Urinary bladder (tissue), 4 donors: ENCODE measurements at places on chromosomes 16 and 17.

- DNase-seq, result no peak
These were observed 112.9 kb upstream of the HAS3 start for GRCh38 chr16:68992521-68992920.

- no peak for DNase-seq
These were observed 35.8 kb downstream of the NF1 start for GRCh38 chr17:31130286-31131224.

GRCh38 chr17:28661635-28662526 lies at the start of the genes SDF2 and SUPT6H:
Gene SDF2, minus strand, starts transcription at chr17:28661906. Its CDS starts 30 bp downstream, at chr17:28661876.
Gene SUPT6H, plus strand, starts transcription at chr17:28662205. Its CDS starts 11,197 bp downstream, at chr17:28673402.
- peak; percentile 88 for DNase-seq

GRCh38 chr16:48555597-48556242 lies 54.3 kb downstream of the N4BP1 start:
- DNase-seq, result no peak

GRCh38 chr17:51778842-51779241 lies 379.7 kb downstream of the CA10 start:
- DNase-seq, result no peak

DNA sequence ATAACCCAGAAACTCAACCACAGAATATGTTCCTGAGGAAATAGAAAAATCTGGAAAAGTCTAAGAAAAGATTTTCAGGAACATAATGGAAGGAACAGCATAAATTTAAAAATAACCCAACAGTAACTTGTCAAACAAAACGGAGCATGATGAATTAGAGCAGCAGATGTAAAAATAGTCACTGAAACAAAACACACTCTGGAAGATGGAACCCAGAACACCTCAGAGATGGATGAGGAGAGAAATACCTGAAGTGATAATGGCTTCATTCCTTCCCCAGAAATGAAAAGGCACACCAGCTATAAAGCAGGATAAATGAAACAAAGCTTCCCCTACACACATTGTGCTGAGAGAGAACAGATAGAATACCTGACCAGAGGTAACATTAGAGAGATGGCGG lies 6.3 kb downstream of the TK1 start:
- no peak for DNase-seq

- no peak for DNase-seq
These were observed 28.5 kb downstream of the ARHGAP17 start for GRCh38 chr16:24986512-24987303.

DNA sequence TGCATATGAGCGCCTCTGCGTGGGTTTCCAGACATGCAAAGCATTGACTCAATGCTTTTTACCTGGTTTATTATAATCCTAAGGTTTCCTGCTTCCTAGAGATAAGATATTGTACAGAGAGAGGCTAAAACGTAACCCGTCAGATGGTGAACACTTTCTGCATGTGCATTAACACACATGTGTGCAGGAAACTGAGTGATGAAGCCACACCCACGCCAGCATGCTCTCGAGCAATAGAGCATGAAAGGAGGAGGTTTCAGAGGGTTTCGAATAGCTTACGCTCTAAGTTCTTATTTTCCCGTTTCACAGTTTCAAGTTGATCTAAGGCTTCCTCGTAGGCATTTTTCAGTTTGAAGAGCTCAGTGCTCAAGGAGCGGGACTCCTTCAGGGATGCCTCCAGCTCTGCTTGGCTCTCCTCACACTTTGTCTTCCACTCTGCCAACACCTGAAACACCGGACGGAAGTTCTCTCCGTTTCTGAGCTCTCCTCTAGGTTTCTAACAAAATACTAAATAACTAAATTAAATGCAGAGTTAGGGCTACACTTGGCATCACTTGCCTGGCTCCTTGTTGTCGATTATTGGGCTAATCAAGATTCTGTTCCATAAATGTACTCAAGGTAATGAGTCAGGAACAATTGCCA lies 23.2 kb downstream of the MYH3 start:
- DNase-seq, result no peak

GRCh38 chr17:32515677-32516383 lies 29.0 kb downstream of the CDK5R1 start:
- DNase-seq, result no peak

- DNase-seq, result no peak
These were observed 90.2 kb downstream of the MRM1 start for GRCh38 chr17:36691606-36692005.

DNA sequence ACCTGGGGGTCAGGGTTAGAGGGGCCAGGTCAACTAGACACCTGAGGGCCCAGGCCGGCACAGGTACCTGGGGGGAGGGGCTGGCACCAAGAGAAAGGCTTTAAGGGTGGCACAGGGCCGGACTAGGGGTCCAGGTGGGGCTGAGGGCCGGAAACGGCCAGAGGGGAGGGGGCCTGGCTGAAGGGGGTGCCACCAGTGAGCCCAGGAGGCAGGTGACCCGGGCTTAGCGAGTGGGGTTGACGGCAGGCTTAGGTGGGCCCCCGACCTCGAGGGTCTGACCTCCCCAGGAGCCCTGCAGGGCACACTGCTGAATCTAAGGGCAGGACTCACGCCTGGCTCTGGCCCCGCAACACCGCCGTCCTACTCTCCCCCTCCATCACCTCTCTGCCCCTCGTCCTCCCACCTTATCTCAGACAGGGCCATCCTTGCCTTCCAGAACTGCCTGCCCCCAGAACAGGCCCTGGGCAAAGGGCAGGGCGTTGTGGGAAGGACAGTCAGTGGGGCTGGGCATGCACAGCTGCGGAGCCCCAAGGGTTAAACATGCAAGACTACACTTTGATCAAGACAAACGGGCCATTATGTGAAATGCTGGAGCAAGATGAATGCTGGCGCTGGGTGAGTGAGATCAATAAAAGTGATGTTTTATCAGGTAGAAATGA lies 44.4 kb downstream of the ACTG1 start:
- no peak for DNase-seq

DNA sequence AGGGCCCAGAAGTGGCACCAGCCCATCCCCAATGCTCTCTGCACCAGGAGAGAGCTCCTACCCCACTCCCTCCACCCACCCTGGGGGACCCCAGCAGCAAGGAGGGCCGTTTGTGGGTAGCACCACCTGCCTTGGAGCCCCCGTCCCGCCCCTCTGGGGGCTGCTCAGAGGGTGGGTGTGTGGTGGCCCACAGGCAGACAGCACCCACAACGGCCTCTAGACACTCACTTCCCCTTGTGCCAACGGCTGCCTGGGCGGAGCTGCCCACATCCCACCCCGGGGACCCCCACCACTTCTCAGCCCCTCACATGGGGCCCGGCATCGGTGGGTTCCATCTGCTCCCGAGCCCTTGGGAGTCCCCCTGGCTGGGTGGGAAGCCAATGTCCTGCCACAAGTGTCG lies 33.3 kb downstream of the BAHCC1 start:
- DNase-seq, result no peak

DNA sequence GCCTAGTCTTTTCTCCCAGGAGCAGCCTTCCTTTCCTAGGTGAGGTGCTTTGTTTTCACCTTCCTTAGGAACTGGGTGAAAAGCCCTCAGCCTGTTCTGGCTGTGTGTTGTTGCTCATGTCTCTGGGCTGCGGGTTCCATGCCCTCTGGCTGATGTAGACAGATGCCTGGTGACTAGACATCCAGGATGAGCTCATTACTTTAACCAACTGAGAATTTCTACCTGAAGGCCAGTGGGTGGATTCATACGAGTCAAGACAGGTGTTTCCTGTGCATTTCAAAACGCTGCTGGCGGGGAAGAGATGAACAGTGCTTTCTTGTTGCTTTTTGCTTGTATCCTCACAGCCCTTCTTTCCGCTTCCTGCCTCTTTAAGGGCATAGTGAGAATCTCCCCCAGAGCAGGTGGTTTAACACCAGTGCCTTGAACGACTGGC lies 22.3 kb downstream of the SAP30BP start:
- no peak for DNase-seq

DNA sequence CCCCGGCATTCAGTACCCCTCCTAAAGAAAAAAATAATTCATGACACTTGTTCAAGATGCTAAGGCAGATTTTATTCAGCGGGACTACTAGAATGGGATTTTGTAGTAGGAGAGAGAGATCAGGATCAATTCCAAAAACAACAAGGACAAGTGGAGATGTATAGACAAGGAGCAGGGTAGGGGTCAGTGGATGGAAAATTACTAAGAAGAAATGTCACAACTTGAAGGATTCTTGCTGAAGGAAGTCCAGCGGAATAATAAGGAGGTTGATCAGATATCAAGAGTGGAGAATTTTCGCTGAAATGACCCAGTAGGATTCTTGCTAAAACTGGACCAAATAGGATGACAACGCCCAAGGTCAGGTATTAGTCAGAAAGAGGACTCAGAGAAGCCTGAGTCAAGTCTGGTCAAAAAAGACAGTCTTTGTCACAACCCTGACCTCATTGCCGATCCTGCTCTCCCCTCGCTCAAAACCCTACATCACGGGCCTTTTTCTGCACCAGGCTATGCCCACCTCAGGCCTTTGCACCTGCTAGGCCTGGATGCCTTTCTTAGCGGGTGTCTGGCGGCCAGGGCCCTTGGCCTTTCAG lies 36.9 kb downstream of the MMD start:
- DNase-seq, result no peak

GRCh38 chr16:87895641-87896141 lies 26.4 kb upstream of the SLC7A5 start:
- no peak for DNase-seq

DNA sequence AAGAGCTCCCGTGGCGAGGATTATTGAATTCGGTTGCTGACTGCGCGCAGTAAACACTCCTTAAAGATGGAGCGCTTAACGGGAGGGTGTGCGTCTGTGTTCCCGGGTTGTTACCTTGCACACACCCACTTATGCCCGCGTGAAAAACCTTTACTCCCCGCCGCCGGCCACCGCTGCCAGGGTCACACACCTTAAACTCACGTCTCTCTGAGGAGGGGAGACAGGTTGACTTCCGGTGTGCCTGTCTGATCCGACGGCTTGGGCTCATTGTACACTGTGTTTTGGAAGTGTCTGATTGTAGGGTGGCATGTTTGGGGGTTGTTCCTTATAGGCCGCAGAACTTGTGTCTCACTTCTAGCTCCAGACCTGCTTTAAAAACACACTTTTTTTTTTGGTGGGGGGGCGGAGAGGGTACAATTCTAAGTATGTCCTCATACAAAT lies 66.8 kb downstream of the KPNA2 start:
- DNase-seq, result no peak

GRCh38 chr16:47511882-47512281 lies 50.8 kb downstream of the PHKB start:
- no peak for DNase-seq

DNA sequence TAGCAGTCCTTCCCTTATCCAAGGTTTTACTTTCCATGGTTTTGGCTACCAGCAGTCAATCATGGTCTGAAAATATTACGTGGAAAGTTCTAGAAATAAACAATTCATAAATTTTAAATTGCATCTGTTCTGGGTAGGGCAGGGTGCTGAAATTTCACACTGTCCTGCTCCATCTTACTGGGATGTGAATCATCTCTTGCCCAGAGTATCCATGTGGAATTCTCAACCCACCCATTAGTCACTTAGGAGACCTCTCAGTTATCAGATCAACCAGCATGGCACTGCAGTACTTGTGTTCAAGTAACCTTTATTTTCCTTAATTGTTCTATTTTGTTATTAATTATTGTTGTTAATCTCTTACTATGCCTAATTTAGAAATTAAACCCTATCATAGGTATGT lies 202.8 kb upstream of the CPHXL start:
- DNase-seq, result no peak

GRCh38 chr17:45129940-45130680 lies 2.2 kb downstream of the PLCD3 start:
- no peak for DNase-seq

GRCh38 chr17:59791603-59792457 lies 84.4 kb downstream of the VMP1 start:
- no peak for DNase-seq

DNA sequence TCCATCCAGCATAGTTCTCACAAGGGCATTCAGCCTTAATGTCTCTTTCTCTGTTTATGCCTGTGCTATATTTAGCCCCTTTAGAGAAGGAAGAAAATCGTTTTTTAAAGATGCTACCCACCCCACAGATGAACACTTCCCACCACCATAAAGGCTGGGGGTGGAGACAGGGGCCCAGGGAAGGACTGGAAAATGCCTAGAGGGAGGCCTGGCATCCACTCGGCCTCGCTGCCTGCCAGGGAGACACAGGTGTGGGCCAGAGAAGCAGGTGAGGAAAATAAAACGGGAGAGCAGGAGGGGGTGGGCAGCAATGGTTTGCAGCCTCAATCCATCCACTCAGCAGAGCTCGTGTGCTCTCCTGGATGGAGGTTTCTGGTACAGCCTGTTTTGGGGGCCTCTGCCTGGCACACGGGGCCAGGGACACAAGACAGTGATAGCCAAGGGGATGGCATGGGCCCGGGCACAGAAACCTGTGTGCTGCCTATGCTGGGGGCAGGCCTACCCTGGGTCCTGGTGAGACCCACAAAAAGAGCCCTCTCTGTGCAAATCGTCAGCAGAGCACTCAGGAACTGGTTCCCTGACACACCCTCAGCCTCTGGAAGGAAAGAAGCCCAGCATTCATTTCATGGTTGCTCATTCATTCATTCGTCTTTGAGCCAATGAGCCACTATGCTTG lies 121.4 kb downstream of the C16orf78 start:
- no peak for DNase-seq

DNA sequence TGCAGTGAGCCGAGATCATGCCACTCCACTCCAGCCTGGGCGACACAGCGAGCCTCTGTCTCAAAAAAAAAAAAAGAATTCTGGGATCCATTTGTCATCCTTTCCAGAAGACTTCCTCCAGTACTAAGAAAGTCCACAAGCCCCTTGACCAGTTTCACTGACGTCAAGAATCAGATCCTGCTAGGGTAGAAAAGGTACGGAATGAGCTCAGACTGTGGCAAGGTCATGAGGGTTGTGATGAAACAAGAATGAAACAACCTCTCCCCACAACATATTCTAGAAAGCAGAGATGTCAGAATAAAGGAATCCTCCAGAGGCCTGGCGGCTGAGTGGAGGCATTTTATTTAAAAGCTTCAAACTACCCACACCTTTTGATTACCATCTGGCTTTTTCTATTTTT lies 29.9 kb downstream of the TRAF4 start:
- DNase-seq, result no peak

- DNase-seq, result no peak
These were observed 19.2 kb upstream of the MRPS23 start for GRCh38 chr17:57868910-57869616.

- no peak for DNase-seq
These were observed 47.2 kb downstream of the MED13 start for GRCh38 chr17:62017912-62018311.

GRCh38 chr17:38353086-38353604 lies 1.5 kb downstream of the SOCS7 start:
- DNase-seq, result no peak

GRCh38 chr17:63966646-63967264 lies 6.0 kb downstream of the SCN4A start:
- DNase-seq, result no peak

DNA sequence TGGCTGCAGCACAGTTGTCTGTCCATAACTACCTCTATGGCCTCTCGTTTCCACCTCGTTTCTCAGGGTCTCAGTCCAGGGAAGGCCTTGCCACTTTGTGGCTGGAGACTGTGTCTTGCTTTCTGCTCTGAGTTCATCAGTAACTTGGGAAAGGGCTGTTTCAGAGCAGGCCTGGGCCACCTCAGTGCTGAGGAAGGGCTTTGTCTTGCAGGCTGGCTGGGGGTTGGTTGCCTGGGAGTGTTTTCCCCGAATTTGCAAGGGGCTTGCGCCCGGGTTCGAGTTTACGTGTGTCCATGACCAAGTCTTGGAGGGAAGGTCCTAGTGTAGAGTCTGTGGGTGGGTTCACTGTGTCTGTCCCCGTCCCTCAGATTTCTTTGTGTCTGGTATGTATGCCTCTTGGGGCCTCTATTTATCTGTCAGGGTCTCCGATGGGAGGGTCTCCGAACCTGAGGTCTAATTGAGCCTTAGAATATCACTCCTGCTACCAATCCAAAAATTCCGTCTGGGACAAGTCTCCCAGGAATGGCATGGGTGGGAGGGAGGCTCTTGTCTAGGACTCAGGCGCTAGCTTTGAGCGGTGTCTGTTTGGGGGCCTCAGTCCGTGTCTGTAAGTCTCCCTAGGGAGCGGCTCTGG lies 594 bp upstream of the TGFB1I1 start:
- no peak for DNase-seq
